NCI-H1105 (cell line): ENCODE measurements at places on chromosomes 7 and 10.

GRCh38 chr7:28688651-28689050 is 269.5 kb downstream of the TRIL start:
- DNase-seq, result no peak

DNA sequence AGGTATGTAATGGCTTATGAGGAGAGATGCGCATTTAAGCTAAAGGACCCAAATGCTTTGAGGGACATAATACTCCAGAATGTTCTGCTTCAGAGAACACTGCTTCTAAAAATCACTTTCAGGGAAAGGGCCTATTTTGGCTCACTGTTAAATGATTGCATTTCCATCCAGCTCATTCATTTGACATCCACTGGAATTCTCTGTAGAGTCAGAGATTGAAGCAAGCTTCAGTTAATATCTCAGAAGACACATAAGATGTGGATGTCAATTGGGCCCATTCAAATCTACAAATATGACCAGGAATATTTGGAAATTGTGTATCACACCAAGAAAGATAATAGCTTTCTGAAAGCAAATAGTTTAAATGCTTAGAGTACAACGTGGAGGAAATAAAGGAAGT is 209.9 kb upstream of the VSTM2A start:
- DNase-seq, result no peak

DNA sequence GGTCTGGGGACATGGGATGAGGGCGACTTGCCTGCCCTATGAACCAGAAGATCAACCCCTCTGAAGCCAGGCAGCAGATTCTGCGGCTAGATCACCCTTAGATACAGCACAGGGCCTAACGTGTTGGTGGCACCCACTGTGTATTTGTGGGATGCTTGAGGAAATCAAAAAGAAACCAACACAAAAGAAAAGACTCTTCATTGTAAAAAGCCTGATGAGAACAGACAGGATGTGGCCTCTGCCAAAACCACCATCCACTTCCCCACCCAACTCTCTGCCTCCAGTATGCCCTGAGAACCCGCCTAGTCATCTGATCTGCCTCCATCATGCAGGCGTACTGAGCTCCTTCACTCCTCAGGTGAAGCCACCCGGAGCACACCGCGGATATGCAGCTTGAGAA is 97.2 kb upstream of the INSYN2A start:
- DNase-seq, result no peak

DNA sequence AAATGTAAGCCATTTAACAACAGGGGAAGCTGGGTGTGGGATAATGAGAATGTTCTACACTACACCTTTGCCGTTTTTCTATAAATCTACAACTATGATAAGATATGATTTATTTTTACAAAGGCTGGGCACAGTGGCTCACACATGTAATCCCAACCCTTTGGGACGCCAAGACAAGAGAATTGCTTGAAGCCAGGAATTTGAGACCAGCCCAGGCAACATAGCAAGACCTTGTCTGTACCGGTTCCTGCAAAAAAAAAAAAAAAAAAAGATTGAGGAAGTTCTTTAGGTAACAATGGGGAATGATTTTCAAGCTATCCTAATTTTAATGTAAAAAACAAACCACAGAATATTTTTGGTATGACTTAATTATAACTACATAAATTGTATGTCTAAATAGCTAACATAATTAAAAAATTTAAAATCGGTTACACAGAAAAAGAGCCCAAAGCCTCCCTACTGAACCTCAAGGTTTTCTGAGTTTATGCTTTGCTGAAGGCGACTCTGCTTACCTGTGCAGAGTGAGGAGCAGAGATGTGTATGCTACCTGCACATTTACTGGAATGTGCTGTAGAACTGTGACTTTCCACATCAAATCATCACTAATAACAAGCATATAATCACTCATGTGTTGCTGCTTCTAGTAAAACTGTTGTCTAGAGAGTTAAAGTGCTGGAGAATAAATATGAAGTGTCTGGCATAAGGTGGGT is 163.4 kb downstream of the ATE1 start:
- DNase-seq, result no peak

- no peak for DNase-seq
These were observed 418.6 kb upstream of the NPVF start for GRCh38 chr7:25646726-25647413.

DNA sequence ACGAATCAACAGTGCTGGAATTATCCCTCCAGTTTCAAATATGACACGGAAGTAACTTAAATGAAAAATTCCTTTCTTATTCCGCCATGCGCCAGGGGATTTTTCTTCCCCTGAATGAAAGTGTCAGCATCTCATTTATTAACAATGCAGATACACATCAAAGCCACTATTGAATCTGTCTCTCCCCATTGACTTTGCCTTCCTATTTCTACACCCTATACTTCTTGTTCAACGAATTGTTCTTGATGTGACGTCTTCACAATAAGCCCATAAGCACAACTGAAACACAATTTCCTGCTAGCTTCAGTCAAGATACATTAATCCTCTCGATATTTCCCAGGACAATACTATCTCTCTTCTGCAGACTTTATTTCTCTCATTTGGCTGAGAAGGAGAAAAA is 253.5 kb downstream of the ADARB2 start:
- DNase-seq, result no peak

GRCh38 chr7:129728875-129729467 is 117.5 kb downstream of the NRF1 start:
- DNase-seq, result no peak

- DNase-seq, result no peak
These were observed 163.5 kb downstream of the PARD3 start for GRCh38 chr10:34651416-34652195.

DNA sequence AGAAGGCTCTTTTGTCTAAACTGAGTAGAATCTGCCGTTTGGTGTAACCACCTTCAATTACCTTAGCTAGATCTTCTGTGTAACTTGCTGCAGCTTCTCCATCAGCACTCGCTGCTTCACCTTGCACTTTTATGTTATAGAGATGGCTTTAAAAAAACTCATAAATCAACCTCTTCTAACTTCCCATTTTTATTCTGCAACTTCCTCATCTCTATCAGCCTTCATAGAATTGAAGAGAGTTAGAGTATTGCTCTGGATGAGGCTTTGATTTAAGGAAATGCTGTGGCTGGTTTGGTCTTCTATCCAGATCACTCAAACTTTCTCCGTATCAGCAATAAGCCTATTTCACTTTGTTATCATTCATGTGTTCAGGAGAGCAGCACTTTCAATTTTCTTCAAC is 1131.9 kb upstream of the CELF2 start:
- no peak for DNase-seq

DNA sequence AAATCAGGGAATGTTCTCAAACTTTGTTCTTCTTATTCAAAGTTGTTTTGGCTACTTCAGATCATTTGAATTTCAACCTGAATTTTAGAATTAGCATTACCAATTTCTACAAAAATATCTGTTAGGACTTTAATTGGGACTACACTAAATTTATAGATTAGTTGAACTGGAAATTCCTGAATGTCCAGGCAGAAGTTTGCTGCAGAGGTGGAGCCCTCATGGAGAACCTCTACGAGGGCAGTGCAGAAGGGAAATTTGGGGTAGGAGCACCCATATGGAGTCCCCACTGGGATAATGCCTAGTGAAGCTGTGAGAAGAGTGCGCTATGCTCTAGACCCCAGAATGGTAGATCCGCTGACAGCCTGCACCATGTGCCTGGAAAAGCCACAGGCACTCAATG is 22.8 kb upstream of the AGMO start:
- no peak for DNase-seq

- no peak for DNase-seq
These were observed 8.9 kb downstream of the DHTKD1 start for GRCh38 chr10:12077580-12078180.

DNA sequence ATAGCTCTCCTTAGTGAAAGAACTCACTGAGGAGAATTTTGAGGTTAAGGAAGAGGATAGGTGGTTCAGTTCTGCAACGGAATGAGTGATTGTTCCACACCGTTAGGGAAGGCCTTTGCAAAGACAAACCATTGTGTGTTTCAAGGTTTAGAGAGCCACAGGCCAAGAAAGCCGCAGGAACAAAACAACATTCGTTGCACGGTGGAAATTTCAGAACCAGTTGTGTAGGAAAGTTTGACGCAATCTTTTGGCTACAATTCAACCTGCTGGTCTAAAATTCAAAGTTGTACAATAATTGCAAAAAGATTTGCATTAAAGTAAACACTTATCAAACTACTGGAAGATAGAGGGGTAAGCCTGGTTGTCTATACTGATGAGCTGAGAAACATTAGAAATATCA is 91.4 kb downstream of the FAM107B start:
- no peak for DNase-seq

DNA sequence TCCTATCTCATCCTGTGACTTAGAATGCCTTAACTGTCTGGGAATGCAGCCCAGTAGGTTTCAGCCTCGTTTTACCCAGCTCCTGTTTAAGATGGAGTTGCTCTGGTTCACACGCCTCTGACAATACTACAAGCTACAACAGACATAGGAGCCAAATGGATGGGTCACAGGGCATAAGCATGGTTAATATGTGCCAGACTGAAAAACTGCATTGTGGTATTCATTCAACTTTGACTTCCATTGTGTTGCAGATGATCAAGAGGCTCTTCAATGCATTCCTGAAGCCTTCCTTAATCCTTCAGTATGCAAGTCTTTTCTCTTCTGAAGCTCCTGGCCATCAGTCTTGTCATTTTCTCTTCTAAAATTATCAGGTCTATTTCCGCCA is 20.3 kb upstream of the RNF32 start:
- DNase-seq, result no peak

- no peak for DNase-seq
These were observed 102.8 kb downstream of the ARHGAP22 start for GRCh38 chr10:48501787-48502771.

DNA sequence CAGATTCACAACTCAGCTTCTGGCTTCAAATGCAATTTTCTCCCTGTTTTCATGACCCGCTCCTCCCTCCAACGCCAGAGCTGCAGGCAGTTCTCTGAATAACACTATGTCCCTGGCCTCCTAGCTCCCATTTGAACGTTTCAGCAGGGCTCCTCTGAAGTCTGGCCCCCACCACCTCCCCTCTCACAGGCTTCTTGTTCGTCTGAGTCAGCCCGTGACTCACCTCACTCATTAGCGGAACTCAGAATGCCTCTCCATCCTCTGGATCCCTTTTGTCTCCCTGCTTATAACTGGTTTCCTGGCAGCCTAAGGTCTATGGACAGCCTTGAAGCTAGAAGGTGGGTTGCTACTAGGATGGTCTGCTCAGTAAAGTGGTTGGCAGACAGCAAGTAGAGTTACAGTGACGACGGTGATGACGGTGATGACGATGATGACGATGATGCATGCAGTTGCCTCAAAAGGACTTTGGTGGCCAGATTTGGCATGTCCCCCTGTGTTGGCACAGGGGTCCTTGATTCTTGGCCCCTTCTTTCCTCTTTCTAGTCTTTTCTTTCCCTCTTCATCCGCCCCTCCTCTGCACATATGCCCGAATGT is 83.3 kb upstream of the MKLN1 start:
- DNase-seq, result no peak

DNA sequence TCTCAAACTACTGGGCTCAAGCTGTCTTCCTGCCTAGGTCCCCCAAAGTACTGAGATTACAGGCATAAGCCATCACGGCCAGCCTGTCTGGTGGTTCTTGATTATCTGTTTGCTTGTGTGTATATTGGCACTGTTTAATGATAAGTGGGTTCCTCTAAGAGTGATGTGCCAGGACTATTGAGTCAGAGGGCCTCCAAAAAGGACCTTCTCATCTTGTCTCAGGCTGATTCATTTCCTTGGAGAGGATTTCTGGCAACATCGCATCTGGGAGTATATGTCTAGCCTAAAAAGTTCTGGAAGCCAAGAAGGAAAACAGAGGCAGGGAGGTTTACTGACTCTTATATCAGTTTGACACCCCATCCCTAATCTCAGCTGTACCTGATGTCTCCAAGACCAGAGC is 27.1 kb upstream of the AKAP9 start:
- DNase-seq, result no peak

GRCh38 chr7:18469316-18469715 is 26.2 kb upstream of the HDAC9 start:
- no peak for DNase-seq

GRCh38 chr7:143900230-143900766 is 1.7 kb downstream of the TCAF1 start:
- no peak for DNase-seq

GRCh38 chr10:70328967-70329366 is 45.2 kb upstream of the NPFFR1 start:
- DNase-seq, result no peak

GRCh38 chr10:119100434-119101238 is 3.3 kb upstream of the DENND10 start:
- no peak for DNase-seq

DNA sequence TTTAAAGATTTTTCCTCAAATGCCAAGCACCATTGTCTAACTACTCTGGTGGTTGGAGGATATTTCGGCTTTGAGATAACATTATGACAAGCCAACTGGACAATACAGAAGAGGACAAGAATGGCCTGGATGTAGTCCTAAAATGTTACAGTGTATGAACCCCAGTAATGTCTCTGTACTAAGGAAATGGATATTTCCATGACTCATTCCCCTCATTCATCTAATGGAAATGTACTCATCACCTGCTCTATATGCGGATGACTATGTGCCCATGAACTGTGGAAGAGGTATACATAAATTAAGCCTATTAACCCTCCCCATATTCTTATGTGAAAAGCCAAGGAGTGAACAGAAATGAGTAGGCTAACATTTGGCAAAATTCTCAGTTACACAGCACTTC is 207.9 kb downstream of the CACNA2D1 start:
- no peak for DNase-seq
